ENCODE measurements at places on chromosomes 1 and 21.
A peak's percentile ranks its signal among the peaks of the same experiment; 100 is the strongest.

- DNase-seq: no peak
Measured at GRCh38 chr1:101587741-101588140, 350.9 kb downstream of the S1PR1 start.

- no peak for DNase-seq
Measured at GRCh38 chr1:246160905-246161304, 346.2 kb downstream of the SMYD3 start.

- no peak for DNase-seq
Measured at GRCh38 chr1:99051611-99052283, 47.1 kb upstream of the PLPPR5 start.

- DNase-seq: peak; percentile 11
Measured at GRCh38 chr1:8816264-8816663, 1.2 kb downstream of the RERE start.

DNA sequence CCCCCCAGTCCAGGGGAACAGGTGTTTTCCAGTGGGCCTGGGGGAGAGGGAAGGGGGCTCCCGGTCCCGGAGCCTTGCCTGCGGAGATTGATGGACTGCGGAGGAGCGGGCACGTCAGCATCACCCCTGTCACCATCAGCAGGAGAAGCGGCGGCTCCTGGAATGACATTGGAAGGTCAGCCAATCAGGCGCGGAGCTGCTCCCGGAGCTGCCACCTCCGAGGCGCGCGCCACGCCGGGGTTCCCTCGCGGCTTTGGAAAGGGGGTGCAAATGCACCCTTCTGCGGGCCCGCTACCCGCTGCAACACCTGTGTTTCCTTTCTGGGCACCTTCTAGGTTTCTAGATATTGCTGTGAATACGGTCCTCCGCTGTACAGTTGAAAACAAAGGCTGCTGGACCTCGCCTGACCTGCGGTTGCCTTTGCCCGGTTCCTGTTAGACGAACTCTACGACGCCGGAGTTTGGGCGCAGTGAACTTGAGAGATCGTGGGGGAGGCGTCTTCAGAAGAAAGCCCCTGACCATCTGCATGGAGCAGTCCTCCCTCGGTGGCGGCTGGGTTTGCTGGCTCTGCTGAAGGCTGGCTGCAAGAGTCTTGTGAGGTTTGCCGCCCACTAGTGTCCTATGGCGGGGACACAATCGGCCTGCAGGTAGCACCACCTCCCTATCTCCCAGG, 5.3 kb downstream of the DSCAM start:
- DNase-seq: no peak

- no peak for DNase-seq
Measured at GRCh38 chr21:8993943-8994639, 1527.3 kb upstream of the TPTE start.

DNA sequence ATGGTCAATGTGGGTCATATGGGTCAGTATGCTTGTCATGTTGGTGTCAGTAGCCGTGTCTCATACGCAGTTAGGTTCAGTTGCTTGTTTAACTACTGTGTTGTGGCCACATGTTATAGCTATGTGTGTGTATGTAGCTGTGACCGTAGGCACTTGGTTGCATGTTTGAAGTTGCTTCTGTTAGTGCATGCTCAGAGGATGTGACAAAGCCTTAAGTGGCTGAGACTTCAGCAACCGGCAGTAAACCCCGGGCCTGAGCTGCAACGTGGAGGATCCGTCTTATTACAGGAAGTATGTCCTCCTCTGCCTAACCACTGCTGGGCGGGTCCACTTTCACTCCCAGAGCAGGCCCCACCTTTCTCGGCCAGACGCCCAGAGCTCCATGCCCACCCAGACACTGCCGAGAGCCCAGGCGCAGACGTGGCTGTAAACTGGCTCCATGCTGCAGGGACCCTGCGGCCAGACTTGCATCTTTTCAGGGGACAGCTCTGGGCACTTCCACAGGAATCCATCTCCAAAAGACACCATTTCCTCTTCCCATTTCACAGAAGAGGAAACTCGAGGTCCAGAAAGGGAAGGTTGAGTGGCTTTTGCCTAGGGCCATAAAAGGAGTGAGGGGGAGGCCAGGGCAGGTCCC, 2.2 kb downstream of the TCEA3 start:
- DNase-seq: peak; percentile 75

- DNase-seq: no peak
Measured at GRCh38 chr1:173137107-173137706, 69.9 kb downstream of the TNFSF4 start.

- no peak for DNase-seq
Measured at GRCh38 chr1:24045771-24046170, 65.6 kb upstream of the SRSF10 start.

DNA sequence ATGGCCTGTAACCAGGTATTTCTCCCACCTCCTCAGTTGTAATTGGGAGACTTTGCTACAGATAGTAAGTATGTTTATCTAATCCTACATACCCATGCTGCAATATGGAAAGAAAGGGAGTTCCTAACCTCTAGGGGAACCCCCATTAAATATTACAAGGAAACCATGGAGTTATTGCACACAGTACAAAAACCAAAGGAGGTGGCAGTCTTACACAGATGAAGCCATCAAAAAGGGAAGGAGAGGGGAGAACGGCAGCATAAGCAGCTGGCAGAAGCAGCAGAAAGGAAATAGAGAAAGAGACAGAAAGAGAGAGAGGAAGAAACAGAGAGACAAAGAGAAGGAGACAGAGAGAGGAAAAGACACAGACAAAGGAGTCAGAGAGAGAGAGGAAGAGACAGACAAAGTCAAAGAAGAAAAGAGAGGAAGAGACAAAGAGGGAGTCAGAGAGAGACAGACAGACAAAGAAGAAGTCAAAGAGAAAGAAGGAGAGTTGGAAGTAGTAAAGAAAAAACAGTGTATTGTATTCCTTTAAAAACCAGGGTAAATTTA, 142.9 kb downstream of the FASLG start:
- no peak for DNase-seq

DNA sequence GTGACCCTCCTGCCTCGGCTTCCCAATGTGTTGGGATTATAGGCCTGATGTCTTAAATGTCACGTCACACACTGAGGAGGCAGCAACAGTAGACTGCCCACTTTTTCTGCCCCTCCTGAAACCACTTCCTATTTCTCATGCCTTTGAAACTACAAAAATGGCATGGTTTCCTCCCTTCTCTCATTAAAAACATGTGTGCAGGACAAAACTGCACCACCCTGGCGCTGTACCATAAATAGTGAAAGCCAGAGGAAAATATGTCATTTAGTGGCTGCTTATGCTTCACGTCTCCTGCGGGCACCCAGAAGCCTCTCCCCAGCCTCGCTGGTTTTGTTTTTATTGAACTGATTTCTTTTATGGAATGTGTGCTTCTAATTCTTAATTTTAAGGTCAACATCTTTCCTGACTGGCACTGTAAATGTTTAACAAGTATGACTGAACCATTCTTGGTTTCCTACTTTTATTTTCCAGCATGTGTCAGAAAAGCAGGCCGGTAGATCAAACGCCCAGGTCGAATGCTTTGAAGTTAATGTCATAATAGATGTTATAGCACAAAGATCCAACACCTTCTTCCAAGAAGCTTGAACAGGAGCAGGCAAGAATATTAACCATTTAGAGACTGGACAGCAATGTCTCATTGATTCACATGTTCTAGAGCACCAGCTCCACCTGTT, 59.6 kb upstream of the C1orf87 start:
- no peak for DNase-seq

GRCh38 chr1:108070662-108071061, 105.7 kb upstream of the VAV3 start:
- DNase-seq: no peak

DNA sequence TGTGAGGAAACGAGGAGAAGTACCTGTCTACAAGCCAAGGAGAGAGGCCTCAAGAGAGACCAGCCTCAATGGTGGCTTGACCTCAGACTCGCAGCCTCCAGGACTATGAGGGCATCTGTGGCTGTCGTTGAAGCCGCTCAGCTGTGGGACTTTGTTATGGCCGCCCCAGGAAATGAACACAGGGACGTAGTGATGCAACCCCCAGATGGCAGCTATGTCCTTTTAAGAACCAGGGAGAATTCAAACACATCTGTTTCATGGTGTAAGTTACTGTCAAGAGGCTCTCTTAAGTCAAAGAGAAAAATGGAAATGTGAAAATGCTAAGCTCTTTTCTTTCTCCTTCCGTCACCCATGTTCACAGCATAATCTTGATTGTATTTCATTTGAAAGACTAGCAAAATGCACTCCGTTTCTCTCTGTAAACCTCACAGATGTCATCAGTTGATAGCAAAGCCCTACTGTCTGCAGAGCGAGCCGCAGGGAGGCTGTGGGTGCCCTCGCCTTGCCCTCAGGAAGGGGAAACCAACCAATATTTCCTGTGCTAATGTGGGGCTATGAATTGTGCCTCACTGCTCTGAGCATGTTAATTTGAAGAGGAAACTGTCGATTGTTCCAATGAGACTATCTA, 21.3 kb downstream of the UBASH3A start:
- peak; percentile 84 for DNase-seq

- DNase-seq: no peak
Measured at GRCh38 chr21:44421901-44422840, 33.1 kb upstream of the LRRC3 start.

DNA sequence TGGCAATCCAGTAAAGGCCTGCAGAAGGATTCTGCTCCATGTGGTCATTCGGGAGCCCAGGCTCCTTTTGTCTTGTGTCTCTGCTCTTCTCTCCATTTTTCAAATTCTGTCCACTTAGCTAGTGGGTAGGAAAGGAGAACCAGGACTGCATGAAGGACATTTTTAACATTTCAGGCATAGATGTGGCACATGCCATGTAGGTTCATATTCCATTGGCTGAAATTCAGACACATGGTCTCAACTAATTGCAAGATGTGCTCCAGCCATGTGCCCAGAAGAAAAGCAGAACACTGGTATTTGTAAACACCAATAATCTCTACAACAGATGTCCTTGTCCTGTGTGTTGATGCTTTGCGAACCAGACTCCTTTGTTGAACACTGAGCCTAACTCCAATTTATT, 85.2 kb upstream of the WLS start:
- DNase-seq: no peak

GRCh38 chr21:45870851-45871615, 110.5 kb upstream of the COL6A1 start:
- DNase-seq: no peak

DNA sequence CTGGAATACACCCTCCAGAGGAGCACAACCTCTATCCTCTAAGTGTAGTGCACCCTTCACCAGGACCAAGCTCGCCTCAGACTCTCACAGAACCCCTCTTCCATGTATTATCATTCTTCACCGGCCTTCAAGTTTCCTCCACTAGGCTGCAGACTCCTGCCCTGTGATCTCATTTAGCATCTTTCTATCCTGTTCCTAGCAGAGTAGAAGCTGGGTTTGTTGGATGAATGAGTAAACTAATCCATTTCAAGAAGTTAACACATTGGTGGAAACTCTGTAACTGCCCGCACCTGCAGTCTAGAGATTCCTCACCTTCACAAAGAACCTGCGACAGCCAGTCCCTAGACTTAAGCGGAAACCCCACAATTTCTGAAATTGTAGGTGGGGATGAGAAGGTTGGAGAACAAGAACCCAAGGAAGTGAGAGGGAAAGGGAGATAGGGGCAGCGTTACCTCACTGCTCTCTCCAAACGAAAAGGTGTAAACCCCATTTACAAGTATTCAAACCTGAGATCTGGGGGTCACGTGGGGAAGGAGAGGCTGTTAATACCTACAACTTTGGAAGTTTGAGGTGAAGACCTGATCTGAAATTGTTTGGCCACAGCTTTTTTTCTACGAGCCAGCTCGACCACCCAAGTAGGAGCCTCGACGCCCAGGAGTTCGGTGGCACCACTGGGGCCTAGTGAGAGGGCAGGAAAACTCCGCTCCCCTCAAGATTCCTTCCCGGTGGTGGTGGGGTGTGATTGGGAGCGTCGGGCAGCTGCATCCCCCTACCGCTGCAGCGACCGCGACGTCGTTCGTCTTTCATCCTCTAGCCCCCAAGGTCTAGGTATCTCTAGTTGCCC, 1.2 kb downstream of the PTPN14 start:
- DNase-seq: no peak

DNA sequence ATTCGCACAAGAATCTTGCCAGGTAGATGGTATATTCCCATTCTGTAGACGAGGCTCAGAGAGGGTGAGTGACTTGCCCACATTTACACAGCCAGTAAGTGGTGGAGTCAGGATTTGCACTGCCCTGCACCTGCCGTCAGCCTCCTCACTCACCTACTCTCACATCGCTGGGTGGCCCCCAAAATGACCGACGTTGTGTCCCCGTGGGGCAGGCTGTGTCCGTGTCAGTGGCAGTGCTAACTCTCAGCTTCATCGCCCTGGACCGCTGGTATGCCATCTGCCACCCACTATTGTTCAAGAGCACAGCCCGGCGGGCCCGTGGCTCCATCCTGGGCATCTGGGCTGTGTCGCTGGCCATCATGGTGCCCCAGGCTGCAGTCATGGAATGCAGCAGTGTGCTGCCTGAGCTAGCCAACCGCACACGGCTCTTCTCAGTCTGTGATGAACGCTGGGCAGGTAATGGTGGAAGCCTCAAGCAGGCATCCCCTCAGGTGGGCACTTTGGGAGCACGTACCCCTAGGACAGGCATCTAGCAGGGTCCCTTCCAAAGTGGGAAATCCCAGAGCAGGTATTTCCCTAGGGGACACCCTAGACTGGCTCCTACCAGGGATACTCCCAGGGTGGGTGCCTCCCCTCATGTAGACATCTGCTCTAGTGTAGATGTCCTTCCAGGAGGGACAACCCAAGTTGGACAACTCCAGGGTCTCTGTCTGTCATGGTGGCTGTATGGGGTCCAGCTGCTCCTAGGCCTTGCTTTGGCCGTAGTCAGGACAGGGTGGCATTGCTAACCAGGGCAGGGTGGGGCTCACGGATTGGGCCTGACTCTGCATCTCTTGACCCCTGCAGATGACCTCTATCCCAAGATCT, 3.4 kb downstream of the HCRTR1 start:
- DNase-seq: no peak

GRCh38 chr1:188782220-188782841, 1695.3 kb downstream of the BRINP3 start:
- no peak for DNase-seq

- DNase-seq: no peak
Measured at GRCh38 chr1:244449936-244450508, 1.7 kb downstream of the ADSS2 start.

DNA sequence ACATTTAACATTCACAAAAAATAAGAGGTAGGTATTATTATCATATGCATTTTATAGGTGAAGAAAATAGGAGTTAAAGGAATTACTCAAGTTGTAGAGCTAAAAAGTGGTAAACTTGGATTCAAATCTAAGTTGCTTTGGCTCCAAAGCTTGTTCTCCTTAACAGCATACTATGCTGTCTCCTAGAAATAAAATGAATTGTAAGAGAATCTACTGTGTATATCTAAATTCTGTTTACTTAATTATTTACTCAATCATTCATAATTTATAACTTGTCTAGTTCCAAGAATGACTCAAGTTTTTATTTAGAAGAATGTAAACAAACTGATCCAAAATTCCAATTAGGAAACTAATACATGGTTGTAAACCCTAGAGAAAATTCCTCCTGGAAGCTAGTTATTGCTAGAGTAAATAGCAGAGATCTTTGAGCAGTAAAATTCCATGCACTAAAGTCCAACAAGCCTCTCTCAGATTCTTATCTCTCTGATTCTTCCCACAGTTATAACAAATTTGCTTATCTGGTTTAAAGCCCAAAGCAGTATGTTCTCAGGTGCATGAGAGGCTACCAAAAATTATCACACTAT, 132.5 kb upstream of the DPT start:
- DNase-seq: no peak

All from CD4-positive, alpha-beta T cell treated with Interleukin-17A for 4 hours (primary cell).